ENCODE measurements at places on chromosomes 6 and 20.

DNA sequence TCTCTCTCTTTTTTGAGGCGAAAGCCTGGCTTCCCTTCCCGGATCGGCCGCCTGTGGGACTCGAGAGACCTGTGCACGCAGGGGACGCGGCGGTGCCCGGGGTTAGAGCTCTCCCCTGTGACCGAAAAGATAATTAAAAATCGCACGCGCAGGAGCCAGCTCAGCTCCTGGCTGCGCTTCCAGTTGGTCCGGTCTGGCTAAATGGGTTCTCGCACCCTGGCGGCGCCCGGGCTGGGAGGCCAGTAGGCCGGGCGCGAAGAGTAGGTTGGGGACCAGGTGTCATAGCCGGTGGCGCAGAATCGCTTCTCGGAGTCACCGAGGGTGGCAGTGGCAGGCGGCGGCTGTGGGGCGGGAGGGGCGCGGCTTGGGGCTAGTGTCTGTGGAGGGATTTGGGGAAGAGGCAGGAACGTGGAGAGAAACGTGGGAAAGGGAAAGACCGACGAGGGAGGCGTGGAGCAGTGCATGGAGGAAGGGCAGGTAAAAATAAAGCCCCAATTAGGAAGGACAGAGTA, 41.9 kb upstream of the SUPT3H start:
- DNase-seq, result peak; percentile 36

GRCh38 chr20:33922224-33922623, 71.5 kb upstream of the RALY start:
- no peak for DNase-seq

- no peak for DNase-seq
Observed at GRCh38 chr6:129621252-129621651, 88.7 kb downstream of the ARHGAP18 start.

DNA sequence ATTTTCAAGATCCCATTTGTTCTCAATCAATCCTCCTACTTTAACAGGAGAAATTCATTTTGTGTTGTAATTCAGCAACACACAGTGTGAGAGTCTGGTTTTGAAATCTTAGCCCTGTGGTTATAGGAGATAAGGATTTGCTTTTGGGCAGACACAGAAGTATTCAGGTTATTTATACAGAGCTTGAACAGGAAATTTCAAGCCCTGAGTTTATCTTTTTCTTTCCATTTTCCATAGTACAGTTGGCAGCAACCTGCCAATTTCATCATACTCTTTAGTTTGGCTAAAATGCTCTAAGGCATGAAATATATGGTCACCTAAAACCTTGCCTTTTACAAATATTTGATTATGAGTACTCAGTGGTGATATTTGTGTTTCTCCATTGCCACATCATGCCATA, 41.4 kb downstream of the PKIB start:
- DNase-seq, result no peak

- no peak for DNase-seq
Observed at GRCh38 chr6:106356378-106356777, 4.1 kb upstream of the CRYBG1 start.

DNA sequence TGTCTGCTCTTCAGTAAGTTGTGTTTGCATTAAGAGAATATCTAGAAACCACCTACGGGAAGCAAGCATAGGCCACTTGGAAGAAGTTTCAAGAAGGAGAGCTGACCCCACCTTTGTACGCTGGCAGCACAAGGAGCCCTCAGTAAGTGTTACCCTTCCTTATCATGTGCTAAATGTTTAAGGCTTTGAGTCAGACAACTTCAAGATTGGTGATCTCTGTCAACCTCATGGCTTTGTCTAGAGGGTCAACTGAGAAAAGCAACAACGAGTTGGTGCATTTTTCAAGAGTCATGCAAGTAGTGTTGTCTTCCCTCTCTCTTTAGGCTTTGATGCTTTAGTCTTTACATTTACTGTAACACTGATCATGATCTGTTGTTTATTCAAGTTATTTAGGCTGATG, 53.2 kb upstream of the SPTLC3 start:
- DNase-seq, result no peak

DNA sequence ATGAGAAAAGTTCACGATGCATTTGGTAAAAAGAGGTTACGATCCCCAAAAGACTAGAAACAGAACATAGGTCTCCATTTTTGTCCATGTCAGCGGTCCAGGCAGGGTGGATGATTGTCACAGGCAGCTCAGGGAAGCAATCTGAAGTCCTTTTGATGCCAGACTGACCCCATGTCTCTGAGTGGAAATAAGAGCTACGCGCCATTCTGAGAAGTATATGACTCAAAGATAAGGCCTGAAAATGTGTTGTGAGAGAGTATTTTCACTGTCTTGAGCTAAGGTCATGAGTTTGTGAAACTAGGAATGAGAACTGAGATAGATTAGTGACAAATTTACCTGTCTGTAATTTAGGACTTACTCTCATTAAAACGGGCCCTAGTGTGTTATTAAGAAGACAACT, 69.5 kb downstream of the LYRM4 start:
- DNase-seq, result no peak

- DNase-seq, result no peak
Observed at GRCh38 chr6:150293019-150293418, 75.8 kb upstream of the IYD start.

DNA sequence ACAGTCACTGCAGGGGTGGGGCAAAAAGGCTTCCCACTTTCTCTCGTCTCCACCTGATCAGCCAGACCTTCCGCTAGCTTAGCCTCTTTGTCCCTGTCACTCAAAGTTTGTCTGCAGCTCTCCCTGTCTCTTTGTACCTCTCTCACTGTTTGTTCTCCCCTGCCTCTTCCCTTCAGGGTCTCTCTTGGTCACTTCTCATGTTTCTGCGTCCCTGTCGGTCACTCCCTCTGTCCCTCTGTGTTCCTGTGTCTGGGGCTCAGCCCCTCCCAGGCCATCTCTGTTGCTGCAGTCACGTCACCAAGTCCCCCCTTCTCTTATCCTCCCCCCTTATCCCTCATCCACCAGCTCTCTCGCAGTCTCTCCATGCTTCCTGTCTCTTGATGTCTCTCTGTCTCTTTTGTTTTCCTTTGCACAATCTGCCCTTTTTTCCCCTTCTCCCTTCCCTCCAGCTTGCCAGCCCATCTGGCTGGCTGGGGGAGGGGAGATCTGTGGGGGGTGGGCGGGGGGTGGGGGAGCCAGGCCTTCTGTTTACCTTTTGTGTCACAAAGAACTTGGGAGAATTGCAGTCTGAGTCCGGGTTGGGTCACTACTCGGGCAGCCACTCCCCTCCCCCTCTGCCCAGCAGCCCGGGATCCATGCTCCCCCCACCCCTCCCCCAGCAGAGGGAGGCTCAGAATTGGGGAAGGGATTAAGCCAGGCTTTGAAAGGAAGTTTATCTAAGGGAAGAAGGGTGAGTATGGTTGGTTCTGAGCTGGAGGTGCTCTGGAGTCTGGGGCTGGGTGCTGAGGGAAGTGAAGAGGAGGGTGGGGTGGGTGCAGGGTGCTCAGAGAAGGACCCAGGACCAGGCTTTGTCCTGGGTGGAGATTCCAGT, 32.3 kb downstream of the FOXP4 start:
- DNase-seq, result peak; percentile 15

GRCh38 chr6:52616059-52616690, 39.3 kb upstream of the TRAM2 start:
- DNase-seq, result no peak

DNA sequence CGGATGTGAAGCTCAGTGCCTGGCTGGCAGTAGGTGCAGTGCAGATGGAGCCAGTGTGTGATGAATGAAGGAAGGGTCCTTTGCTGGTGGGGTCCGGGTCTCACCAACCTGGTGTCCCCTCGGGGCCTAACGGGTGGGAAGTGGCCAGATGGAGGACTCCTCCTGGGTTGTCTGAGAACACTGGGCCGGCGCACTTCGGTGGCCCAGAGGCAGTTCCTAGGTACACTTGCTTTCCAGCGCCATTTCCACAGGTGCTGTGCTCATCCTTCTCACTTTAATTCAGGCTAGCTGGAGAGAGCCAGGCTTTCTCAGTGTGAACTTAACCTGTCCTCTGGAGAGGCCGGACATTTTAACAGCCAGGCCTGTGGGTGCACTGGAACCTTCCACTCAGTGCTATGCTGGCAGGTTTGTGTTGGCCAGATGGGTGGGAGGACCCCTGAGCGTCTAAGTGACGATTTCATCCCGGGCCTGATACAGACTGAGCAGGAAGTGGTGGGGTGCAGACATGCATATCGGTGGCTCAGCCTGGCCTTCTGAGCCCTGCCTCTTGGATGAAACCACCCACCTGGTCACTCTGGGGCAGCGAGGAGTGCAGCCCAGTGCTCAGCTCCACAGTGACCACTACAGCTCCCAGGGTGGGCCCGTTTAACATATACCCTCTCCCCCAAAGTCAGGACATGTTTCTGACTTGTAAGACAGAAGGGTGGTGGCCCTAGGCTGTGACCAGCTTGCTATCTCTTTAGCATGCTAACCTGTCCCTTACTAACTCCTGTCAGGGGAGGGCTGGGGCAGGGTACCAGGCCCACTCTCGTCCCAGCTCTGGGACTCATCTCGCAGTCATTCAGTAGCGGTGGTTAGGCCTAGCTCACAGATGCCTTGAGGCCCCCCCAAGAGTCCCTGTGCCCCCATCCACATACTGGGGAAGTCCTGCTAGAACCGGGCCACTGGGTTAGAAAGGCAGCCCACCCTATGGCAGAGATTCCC, 8.2 kb upstream of the PYGB start:
- no peak for DNase-seq

- no peak for DNase-seq
Observed at GRCh38 chr20:18032977-18033892, 24.5 kb downstream of the OVOL2 start.

DNA sequence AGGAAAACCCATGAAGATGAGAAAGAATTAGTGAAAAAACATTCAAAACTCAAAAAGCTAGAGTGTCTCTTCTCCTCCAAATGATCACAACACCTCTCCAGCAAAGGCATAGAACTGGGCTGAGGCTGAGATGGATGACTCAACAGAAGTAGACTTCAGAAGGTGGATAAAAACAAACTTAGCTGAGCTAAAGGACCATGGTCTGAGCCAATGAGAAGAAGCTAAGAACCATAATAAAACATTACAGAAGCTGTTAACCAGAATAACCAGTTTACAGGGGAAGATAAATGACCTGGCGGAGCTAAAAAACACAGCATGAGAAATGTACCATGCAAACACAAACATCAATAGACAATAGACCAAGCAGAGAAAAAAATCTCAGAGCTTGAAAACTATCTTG, 904.1 kb upstream of the MANEA start:
- no peak for DNase-seq

DNA sequence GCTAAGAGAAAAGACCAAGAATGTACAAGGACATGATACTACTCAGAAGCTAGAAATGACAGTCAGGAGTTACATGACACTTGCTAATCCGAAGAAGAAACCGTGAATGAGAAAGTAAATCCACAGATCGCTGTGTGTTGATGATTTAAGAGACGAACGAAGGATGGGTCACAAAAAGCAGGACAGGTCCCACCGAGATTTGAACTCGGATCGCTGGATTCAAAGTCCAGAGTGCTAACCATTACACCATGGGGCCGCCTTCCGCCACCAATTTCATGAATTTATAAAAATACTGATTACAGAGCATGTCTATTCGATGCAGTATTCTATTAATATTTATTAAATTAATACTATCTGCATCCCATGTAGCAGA, 54.0 kb upstream of the BTN3A2 start:
- DNase-seq, result peak; percentile 44

- DNase-seq, result no peak
Observed at GRCh38 chr20:22946596-22946995, 88.5 kb upstream of the SSTR4 start.

GRCh38 chr6:71038711-71039344, 82.0 kb upstream of the B3GAT2 start:
- DNase-seq, result no peak

DNA sequence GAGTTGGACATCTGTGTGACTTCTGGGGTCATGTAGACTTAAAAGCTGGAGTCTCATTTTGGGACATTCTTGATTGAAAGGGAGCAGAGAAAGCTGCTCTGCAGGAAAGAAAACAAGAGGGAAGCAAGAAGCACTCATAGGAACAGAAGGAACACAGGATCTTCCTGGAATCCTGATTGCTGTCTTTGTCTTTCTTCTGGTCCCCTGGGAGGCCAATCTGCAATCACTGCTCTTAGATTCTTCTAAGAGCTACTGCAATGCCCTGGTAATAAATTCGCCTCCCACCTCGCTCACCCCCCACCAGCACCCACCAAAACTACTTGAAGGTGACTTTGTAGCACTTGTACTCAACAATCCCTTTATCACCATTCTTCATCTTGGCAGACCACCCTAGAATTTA, 51.8 kb downstream of the SLC35B3 start:
- no peak for DNase-seq

DNA sequence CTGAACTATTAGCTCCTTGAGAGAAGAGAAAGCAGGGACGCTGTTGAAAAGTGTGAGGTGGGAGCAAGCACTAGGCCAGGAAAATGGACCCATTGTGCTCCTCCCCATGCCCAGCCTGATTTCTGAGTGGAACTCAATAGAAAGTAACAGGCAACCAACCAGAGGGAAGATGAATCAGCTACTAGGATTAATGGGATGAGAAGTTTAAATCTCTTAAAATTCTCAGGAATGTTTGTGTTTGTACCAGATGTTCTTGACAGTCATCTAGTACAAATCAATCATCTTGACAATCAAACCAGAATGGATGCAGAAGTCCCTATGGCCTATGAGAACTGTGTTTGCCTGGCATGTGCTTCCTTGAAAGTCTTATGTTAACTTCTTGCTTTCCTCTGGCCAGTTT, 48.9 kb downstream of the HDDC2 start:
- peak; percentile 29 for DNase-seq
